ENCODE measurements at places on chromosomes 16 and 17.

DNA sequence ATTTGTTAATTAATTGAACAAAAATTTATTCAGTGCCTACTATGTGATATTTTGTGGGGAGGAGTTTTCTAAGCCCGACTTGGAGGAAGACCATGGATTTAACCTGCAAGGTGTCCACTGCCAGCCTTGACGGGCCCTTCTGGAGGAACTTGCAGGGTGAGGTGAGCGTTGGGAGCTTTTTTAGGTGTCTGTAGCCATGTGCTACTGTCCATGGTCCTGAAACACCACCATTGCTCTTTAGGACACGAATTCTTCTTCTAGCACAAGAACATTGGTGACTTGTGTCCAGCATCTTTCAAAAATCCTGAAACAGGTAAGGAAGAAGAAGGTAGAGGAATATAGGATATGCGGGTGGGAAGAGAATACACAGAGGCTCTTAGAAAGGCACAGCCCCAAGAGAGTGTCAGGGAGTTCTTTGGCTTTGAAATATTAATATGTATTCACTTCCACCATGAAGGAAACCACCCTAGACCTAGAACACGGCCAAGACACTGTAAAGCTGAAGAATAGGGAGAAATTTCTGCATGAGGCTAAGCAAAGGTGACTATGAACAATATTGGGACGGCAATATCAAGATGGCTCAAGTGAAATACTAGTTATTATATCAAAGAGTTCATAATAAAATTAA is 27.9 kb upstream of the OR4D1 start:
- DNase-seq, result no peak

DNA sequence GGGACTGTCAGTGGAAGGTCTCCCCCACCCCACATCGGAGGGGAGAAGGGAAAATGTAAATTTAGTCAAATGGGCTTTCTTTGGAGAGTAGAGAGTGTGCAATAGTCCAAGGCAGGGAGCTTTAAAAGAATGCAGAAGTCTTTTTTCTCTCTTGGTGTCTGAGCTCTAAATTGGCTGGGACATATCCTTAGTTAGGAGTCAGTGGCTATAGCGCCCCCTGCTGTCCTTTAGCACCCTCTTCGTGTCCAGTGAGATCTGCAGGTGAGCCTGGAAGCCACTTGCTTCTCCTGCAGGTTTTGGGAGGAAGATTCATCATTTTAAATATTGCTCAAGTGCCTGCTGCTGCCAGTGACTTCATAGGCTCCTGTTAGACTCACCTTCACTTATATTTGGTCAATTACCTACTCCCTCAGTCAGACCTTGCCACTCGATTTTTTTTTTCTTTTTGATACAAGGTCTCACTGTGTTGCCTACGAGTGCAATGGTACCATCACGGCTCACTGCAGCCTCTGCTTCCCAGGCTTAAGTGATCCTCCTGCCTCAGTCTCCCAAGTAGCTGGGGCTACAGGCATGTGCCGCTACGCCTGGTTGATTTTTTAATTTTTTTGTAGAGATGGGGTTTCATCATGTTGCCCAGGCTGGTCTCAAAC is 174.8 kb downstream of the PRKCB start:
- DNase-seq, result no peak

- no peak for DNase-seq
Observed at GRCh38 chr16:17817260-17817659, 346.5 kb upstream of the XYLT1 start.

GRCh38 chr16:56697456-56698155 is 15.3 kb downstream of the MT1X start:
- no peak for DNase-seq

DNA sequence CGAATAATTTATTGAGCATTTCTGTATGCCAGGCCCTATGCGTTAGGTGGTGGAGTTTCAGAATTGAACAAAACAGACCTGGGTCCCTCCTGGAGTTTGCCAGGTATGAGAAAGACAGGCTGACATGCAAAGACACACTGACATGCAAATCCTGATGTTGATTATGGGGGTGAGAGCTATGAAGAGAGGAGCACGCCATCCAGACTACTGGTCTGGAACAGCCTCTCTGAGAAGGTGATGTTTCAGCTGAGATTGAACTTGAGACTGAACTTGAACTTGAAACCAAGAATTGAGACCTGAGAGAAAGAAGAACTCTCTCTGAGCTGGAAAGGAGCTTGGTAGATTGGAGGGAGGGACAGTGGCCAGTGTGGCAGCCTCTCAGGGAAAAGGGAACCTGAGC is 14.2 kb upstream of the CACNG4 start:
- no peak for DNase-seq

- DNase-seq, result no peak
Observed at GRCh38 chr17:80259457-80260068, 1.1 kb upstream of the RNF213 start.

GRCh38 chr17:43723697-43724359 is 34.8 kb downstream of the SOST start:
- DNase-seq, result no peak

GRCh38 chr17:28949185-28950016 is 1.9 kb downstream of the PHF12 start:
- no peak for DNase-seq

- no peak for DNase-seq
Observed at GRCh38 chr17:66138120-66138519, 53.8 kb downstream of the CEP112 start.

Data from osteocyte (in vitro differentiated cells).